ENCODE measurements at places on chromosomes 16 and 17.
A peak's percentile ranks its signal among the peaks of the same experiment; 100 is the strongest.

- DNase-seq, result no peak
Observed at GRCh38 chr17:4853208-4853671, 20.1 kb downstream of the MINK1 start.

GRCh38 chr16:78353640-78354275 is 254.3 kb downstream of the WWOX start:
- DNase-seq, result no peak

DNA sequence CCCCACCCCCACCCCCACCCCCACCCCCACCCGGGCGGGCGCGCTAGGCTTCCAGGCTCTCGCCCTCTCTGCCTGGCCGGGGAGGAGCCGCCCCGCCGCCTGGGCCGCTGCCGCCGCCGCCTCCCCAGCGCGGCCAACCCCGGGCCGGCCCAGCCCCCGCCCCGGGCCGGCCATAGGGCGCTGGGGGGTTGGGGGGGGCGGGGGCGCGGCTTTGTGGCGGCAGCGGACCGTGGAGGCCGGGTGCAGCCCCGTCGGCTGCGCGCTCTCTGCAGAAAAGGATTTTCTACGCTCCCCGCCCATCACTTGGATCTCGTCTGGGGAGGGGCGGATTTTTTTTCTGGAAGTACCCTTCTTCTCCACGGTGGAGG is 230.9 kb downstream of the MRTFB start:
- no peak for DNase-seq

DNA sequence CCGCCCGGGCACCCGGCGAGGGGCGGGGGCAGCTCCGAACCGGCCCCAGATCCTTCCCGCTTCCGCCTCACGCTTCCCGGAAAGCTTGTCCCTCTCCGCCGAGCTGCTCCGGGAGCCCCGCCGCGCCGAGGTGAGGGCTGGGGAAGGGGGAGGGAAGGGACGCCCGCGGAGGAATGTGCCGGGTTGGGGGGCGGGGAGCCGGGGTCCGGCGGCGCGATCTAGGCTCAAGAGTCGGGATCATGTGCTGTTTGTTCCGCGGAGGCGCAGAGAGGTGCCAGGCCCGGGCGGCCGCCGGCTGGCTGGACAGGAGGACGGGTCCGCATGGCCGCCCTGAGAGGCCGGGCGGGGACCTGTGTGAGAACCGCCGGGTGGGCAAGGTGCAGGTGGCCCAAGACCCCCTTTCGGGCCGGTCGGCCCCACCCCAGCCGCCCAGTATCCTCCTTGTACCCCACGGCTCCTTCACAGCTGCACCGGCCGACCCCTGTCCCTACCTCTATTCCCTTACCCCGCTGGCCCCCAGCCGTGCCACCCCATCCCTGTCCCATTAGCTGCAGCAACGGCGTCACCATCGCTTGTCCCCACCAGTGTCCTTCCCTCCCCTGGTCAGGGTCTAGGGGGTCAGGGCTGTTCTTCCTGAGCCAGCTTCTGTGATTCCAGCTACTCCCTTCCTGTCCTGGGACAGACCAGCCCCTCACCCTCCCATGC is 429 bp downstream of the KIF1C start:
- DNase-seq, result no peak

- DNase-seq, result no peak
Observed at GRCh38 chr16:73010150-73010676, 37.7 kb downstream of the ZFHX3 start.

DNA sequence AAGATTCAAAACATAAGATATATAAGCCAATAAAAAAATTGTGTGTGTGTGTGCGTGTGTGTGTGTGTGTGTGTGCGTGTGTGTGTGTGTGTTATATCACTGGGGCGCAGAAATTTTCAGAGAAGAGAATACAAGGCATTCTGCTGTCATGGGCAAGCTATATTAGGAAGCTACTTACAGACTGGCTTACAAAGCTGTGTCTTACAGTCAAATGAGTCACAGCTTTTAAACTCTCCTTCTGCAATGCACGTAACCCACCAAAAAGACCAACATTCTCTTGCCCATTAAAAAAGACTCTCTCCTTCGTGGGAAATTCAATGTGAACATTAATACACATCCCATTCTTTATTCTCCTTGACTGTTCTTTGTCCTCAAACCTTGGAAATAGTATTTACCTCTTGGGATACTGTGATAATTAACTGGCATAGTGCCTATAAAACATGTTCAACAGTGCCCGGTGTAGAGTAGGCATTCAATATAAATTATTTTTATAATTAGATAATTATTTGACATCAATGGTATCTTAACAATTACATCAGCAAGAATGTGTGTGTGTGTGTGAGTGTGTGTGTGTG is 860.4 kb upstream of the SOX9 start:
- DNase-seq, result no peak

DNA sequence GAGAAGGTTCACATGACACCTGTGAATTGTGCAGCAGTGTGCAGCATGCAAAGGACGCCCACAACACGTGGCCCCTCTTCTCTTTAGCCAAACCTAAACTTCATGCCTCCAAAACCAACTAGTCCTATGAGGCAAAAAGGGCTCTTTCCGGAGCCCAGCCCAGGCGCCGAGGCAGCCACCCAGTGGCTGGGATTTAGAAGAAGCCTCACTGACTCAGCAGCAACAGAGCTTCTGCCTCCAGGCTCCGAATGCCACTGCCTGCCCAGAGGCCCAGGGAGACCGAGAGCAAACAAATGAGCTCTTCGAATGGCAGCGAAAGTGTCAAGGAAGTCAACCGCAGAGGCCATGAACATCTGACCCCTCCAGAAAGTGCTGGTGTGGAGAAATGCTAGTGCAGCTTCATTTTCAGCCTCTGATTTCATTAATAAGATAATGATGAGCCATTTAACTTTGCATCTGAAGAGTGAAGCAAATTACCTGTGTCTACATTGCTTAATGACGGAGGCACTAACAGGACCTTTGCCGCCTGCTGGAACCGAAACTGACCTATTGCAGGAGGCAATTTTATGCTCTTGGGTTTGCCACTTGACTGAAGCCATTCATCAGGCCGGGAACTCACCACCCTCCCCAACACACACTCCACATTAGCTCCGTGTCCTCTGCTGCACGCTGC is 157.7 kb upstream of the RPL38 start:
- no peak for DNase-seq

- DNase-seq, result no peak
Observed at GRCh38 chr17:67624886-67625656, 92.7 kb upstream of the NOL11 start.

- peak; percentile 33 for DNase-seq
Observed at GRCh38 chr17:57091186-57091618, 6.2 kb downstream of the AKAP1 start.

DNA sequence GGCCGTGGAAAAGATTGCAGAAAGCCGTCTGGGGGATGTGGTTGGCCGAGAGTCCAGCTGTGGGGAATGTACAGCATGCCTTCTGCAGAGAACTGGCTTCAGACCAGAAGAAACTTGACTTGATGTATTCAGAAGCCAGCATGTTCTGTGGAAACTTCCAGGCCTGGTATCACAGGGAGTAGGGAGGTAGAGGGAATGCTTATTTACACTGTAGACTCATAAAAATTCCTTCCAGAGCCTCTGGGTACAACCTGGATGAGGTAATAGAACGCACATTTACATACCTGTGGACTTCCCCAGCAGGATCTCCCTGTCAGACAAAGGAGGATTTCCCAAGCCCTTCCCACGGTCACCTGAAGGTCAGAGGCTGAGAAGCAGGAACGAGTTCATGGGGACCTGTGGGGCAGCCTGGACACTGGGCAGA is 11.8 kb upstream of the GAS7 start:
- DNase-seq, result no peak

GRCh38 chr16:87806641-87807546 is 41.1 kb upstream of the KLHDC4 start:
- no peak for DNase-seq

DNA sequence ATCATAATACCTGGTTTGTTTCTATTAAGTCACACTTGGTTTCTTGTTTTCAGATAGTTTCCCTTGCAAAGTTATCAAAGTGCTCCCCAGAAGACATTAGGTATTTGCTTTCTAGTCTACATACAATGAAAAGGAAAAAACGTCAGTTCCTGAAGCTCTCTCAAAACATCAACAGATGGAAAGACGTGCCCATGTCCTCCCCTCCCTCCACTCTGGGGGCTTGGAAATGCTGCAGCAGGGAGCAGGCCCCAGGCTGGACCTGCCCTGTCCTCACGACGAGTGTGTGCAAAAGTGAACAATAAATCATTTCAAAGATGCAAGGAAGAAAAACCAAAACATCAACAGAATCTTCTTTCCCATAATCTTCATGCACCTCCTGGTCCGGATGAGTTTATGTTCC is 118.5 kb downstream of the USP22 start:
- DNase-seq, result no peak

- no peak for DNase-seq
Observed at GRCh38 chr16:947255-947921, 23.4 kb downstream of the LMF1 start.

- DNase-seq, result no peak
Observed at GRCh38 chr16:22864375-22864774, 50.4 kb downstream of the HS3ST2 start.

GRCh38 chr16:88536971-88537751 is 33.0 kb upstream of the ZC3H18 start:
- DNase-seq, result no peak

GRCh38 chr17:76670718-76671122 is 27.2 kb upstream of the ST6GALNAC1 start:
- DNase-seq, result no peak

DNA sequence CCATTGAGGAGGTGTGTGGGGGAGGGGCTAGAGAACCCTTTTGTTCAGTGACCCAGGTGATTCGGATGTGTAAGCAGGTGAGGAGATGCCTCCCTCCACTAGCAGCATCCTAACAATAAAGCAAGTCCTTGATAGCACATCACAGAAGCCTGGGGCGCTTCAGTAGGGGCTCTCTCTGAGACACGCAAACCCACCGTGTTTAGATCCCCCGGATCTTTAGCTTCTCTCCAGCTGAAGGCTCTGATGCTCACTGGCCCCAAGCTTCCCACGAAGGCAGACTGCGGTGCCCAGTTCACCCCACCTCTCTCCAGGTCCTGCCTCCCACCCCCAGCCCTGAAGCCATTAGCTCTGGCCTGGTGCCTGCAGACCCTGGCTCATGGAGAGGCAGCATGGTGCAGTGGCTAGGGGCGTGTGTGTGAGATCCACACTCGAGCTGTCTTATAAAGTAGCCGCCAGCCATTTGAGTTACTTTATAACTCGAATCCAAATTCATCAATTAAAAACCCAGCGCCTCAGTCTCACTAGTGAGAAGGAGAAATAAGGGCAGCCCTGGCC is 204.7 kb upstream of the TNRC6C start:
- no peak for DNase-seq

- DNase-seq, result no peak
Observed at GRCh38 chr17:15194859-15195277, 70.3 kb downstream of the PMP22 start.

DNA sequence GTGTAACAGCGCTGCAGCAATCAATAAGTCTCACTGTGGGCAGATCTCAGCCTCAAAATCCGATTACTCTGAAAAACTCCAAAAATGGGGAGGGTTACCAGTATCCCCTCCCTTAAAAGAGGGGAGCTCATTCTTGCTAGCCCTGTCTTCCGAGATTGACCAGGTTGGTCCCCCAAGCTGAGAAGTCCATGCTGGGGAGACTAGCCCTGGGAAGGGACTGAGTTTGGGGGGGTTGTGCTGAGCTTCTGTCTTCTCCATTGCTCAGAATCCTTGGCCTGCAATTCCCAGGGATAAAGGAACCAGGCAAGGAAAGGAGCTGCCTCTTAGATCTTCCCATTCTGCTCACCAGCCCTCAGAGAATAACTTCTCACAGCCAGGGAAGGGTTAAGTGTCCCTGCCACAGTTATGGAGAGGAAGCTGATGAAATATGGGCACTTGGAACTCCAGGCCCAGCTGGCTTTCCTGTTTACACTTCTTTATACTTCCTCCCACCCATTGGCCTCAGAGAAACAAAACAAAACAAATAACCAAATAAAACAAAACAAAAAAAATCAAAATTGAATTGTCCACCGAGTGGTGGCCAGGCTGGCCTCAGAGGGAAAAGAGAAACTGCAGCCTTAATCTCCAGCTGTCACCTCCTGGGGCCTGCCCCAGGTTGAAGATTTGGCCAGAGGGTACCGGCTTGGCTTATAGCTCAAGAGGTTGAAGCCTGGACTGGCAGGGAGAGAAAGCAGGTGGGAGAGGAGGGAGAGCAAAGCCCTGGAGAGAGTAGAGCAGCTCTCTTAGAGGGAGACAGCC is 2.6 kb downstream of the HOXB3 start:
- no peak for DNase-seq

GRCh38 chr16:29649588-29650494 is 13.2 kb upstream of the SPN start:
- DNase-seq, result no peak

GRCh38 chr17:44324092-44324570 is 492 bp downstream of the SLC25A39 start:
- DNase-seq, result no peak

DNA sequence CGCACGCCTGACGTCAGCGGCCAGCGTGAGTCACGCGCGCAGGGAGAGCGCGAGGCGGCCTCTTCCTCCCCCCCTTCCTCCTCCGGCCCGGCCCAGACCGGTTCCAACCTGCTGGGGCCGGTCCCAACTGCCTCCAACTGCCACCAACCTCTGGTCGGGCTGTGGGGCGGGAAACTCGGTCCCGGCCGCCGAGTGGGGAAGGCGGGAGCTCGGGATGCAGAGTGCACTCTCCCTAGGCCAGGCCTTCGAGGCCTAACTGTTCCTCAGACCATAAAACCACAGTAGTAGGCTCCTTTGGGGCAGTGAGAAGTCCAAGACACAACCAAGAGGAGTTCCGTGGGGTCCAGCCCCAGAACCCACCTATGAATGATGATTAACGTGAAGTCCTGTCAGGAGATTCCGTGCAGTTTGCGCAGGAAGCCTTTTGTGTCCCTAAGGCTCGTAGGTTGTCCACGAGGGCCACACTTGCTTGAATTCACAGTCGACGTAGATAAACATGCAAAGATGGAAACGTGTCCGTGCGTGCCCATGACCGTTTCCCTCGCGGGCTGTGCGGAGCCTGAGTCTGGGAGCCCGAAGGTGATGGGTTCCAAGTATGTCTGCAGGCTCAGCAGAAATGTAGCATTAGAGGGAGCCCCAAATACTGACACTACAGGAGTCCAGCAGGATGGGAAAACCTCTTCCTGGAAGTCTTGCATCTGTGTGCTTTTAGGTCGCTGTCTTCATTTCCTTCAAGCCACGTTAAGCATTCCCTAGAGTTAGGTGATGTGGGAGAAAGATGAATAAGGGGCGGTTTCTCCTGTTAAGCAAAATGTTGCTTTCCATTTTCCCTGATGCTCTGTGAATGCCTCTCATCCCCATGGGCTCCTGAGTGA is 647 bp downstream of the UNK start:
- peak; percentile 82 for DNase-seq

- no peak for DNase-seq
Observed at GRCh38 chr17:58337600-58338453, 9.2 kb upstream of the TSPOAP1 start.

GRCh38 chr17:75250009-75250471 is 11.4 kb downstream of the GGA3 start:
- no peak for DNase-seq

GRCh38 chr17:17900615-17901520 is 64.1 kb upstream of the SREBF1 start:
- DNase-seq, result peak; percentile 50

All from anterior cingulate cortex (tissue), 58 donors.